ENCODE measurements at places on chromosomes 6 and 20.

DNA sequence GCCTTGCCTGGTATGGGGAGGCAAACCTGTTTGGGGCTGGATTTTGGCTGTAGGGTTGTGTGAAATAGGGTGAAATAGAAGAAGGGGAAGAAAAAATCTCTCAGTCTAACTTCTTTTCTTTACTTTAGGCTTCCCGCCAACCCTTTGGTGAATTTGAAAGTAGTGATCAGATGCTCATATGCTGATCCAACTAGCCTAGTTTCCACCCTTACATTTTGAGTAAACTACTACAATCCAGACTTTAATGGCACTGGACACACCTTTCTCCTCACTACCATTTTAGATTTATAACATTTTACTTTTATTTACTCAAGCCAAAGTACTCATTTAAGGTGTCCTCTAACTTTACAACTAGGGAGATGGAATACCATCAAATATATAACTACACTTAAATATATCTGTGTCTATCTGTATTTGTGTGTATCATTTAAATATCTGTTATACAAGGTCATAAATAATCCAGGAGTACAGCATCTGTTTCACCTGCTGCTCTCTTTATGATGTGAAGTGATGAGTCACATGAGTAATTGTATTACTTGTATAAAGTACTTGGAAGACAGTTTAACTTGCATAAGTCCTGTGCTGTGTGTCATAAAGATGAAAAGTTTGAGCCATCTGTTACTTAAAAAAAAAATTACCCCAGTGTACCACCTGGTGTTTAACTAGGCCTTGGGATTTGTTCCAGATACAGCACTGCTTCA lies 172.1 kb downstream of the CDKAL1 start:
- H3K4me1 ChIP-seq: peaks cover 21% of the 10 kb centered on the region
- no peaks in the 10 kb centered on the region for H3K36me3 ChIP-seq
- DNase-seq: no peak
- no peaks in the 10 kb centered on the region for H3K27me3 ChIP-seq
- H3K4me3 ChIP-seq: no peak overlapping the region
- no peak overlapping the region for H3K27ac ChIP-seq

DNA sequence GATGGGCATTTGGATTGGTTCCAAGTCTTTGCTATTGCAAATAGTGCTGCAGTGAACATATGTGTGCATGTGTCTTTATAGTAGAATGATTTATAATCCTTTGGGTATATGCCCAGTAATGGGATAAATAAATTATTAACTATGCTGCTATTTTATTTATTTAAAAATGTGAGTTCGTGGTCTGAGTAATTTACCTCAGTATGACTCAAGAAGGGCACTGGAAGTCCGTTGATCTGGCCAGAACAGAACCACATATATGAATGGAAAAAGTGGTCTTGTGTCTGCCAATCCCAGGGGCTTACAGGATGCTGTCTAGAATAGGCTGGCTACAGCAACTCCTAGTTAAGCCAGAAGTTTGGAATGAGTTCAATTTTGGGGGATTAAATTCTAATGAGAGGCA lies 27.6 kb upstream of the HLA-C start:
- peaks cover 15% of the 10 kb centered on the region for H3K27me3 ChIP-seq
- H3K4me3 ChIP-seq: no peak overlapping the region

DNA sequence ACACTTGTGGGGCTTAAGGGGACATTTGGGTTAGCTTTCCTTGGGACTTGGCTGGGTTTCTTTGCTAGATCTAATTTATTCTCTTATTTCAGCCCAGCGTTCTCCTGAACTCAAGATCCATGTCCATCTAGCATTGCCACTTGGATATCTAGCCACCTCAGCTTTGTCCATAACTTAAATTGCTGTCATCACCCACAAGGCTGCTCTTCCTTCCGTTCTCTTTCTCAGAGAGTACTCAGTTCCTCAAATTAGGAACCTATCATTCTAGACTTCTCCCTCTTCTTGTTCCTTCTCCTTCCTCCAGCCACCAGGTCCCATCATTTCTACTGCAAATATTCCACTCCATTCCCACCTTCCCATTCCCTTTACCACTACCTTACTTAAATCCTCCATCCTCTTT lies 4.3 kb downstream of the SMIM26 start:
- H3K4me1 ChIP-seq: peaks cover 17% of the 10 kb centered on the region
- peaks cover 15% of the 10 kb centered on the region for H3K36me3 ChIP-seq
- no peak overlapping the region for H3K27ac ChIP-seq
- no peak for DNase-seq
- H3K4me3 ChIP-seq: no peak overlapping the region

- no peaks in the 10 kb centered on the region for H3K4me1 ChIP-seq
- H3K27ac ChIP-seq: no peak overlapping the region
- DNase-seq: no peak
- peaks cover 26% of the 10 kb centered on the region for H3K27me3 ChIP-seq
These were observed 11.6 kb upstream of the SCGN start for GRCh38 chr6:25640446-25640845.

DNA sequence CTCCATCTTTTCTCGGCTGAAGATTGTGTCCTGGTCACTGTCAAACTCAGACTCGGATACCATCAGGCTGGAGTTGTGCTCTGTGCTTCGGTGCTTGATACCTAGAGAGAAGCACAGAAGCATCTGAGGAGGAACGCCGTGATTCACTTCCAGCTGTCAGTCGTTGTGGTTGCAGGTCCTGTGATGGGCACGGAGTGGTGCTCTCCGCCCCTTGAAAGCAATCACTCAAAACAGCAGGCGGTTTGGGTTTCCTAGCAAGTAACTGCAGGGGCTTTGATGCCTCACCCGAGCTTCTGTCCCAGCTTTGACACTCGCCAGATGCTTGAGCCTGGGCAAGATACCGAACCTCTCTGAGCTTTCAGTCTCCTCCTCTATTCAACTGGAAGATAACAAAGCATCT lies 52.5 kb downstream of the ALDH5A1 start:
- no peaks in the 10 kb centered on the region for H3K4me1 ChIP-seq
- no peak overlapping the region for H3K4me3 ChIP-seq
- H3K27me3 ChIP-seq: no peaks in the 10 kb centered on the region
- H3K36me3 ChIP-seq: no peaks in the 10 kb centered on the region

DNA sequence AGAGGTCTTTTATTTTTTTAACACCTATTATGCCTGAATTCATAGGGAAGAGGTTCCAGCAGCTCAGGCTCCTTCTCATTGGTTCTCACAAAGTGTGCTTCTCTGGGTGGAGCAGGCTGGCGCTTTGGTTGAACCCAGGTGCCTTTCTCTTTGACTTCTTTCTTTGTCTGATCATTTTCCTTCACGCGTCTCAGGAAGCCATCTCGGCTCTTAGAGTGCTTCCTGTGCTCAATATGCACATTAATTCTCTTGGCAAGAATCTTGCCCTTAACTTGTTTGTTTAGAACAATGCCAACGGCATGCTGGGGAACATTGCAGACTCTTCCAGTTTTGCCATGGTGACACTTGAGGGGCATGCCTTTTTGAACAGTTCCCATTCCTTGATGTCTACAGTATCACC lies 44.2 kb upstream of the RNF24 start:
- DNase-seq: no peak
- H3K4me1 ChIP-seq: peaks cover 36% of the 10 kb centered on the region
- H3K4me3 ChIP-seq: no peak overlapping the region
- no peaks in the 10 kb centered on the region for H3K36me3 ChIP-seq
- no peaks in the 10 kb centered on the region for H3K27me3 ChIP-seq

GRCh38 chr20:62032609-62033368 lies 32.9 kb downstream of the TAF4 start:
- no peaks in the 10 kb centered on the region for H3K27me3 ChIP-seq
- no peak overlapping the region for H3K27ac ChIP-seq
- DNase-seq: no peak
- H3K4me1 ChIP-seq: peaks cover 20% of the 10 kb centered on the region
- H3K36me3 ChIP-seq: no peaks in the 10 kb centered on the region

- H3K4me3 ChIP-seq: no peak overlapping the region
- no peaks in the 10 kb centered on the region for H3K36me3 ChIP-seq
- H3K27ac ChIP-seq: no peak overlapping the region
- no peak for DNase-seq
- H3K4me1 ChIP-seq: no peaks in the 10 kb centered on the region
These were observed 366.5 kb upstream of the POU3F2 start for GRCh38 chr6:98467902-98468301.

GRCh38 chr20:32621071-32621890 lies 36.1 kb upstream of the NOL4L start:
- no peak for DNase-seq
- peaks cover 26% of the 10 kb centered on the region for H3K27me3 ChIP-seq
- no peak overlapping the region for H3K4me3 ChIP-seq

- no peaks in the 10 kb centered on the region for H3K36me3 ChIP-seq
- peaks cover 57% of the 10 kb centered on the region for H3K27me3 ChIP-seq
These were observed at the start of gene PPP1R16B for GRCh38 chr20:38805502-38805957. Gene PPP1R16B (plus strand): TSS chr20:38805697. CDS start chr20:38835926, 30,229 bp downstream.

DNA sequence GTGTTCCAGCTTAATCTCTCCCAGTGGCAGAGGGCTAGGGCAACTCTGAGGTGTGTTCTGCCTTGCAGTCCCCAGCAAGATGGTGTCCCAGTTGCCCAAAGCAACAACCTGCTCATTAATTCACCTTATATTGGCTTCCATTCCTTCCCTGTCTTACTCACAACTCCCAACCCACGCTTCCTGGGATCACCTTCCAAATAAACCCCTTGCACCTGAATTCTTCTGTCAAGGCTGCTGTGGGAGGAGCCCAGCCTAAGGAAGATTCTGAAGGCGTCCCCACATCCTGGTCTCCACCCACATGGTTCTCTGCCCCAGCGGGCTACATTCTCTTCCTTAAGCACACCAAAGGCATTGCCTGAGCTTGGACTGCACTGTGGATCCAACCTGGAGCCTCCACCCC lies 116.6 kb upstream of the MAFB start:
- DNase-seq: no peak
- H3K4me1 ChIP-seq: no peaks in the 10 kb centered on the region
- peaks cover 34% of the 10 kb centered on the region for H3K27me3 ChIP-seq
- no peak overlapping the region for H3K27ac ChIP-seq
- no peaks in the 10 kb centered on the region for H3K36me3 ChIP-seq

GRCh38 chr20:58911970-58912369 lies 59.5 kb downstream of the GNAS start:
- no peak for DNase-seq
- H3K27me3 ChIP-seq: no peaks in the 10 kb centered on the region
- peaks cover 21% of the 10 kb centered on the region for H3K4me1 ChIP-seq
- H3K27ac ChIP-seq: no peak overlapping the region
- H3K36me3 ChIP-seq: peaks cover 40% of the 10 kb centered on the region

GRCh38 chr6:25913741-25914140 lies 16.8 kb downstream of the SLC17A2 start:
- no peak overlapping the region for H3K27ac ChIP-seq
- H3K27me3 ChIP-seq: no peaks in the 10 kb centered on the region
- no peak for DNase-seq
- H3K36me3 ChIP-seq: no peaks in the 10 kb centered on the region
- no peak overlapping the region for H3K4me3 ChIP-seq

- no peaks in the 10 kb centered on the region for H3K27me3 ChIP-seq
- no peak overlapping the region for H3K4me3 ChIP-seq
- no peaks in the 10 kb centered on the region for H3K4me1 ChIP-seq
- no peak overlapping the region for H3K27ac ChIP-seq
- no peaks in the 10 kb centered on the region for H3K36me3 ChIP-seq
These were observed 563.8 kb downstream of the LMBRD1 start for GRCh38 chr6:69232911-69233448.

- H3K4me3 ChIP-seq: no peak overlapping the region
- H3K27me3 ChIP-seq: no peaks in the 10 kb centered on the region
- no peaks in the 10 kb centered on the region for H3K36me3 ChIP-seq
- H3K27ac ChIP-seq: no peak overlapping the region
These were observed 155.7 kb upstream of the SASH1 start for GRCh38 chr6:148186916-148187315.

- H3K4me1 ChIP-seq: no peaks in the 10 kb centered on the region
- H3K36me3 ChIP-seq: no peaks in the 10 kb centered on the region
- H3K27ac ChIP-seq: no peak overlapping the region
- DNase-seq: no peak
- peaks cover 11% of the 10 kb centered on the region for H3K27me3 ChIP-seq
These were observed 144.2 kb upstream of the FBXL4 start for GRCh38 chr6:99091985-99092384.

DNA sequence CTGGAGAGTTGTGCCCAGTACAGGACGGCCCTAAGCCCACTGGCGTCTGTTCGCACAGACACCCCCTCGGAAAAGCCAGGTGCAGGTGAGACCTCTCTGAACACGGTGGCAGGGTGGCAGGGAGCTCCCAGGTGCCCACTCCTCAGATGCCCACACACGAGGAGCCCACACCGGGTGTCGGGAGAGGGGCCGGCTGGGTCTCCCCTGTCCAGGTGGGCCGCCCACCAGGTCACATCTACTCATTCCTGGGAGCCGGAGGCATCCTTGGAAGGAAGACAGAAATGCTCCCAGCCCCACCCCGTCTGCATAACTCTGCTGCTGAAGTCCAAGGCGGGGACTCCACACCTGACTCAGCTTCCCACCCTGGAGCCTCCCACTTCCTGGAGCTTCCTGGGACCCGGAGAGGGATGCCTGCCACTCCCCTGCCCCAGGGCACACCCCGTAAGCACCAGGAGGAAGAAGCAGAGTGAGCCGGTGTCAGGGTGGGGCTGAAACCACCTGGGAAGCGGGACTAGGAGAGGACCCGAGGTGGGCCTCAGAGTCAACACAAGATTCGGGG lies 2.5 kb downstream of the SRMS start:
- H3K27ac ChIP-seq: no peak overlapping the region
- DNase-seq: no peak
- no peak overlapping the region for H3K4me3 ChIP-seq
- no peaks in the 10 kb centered on the region for H3K36me3 ChIP-seq
- H3K4me1 ChIP-seq: peaks cover 40% of the 10 kb centered on the region
- H3K27me3 ChIP-seq: peaks cover 39% of the 10 kb centered on the region

DNA sequence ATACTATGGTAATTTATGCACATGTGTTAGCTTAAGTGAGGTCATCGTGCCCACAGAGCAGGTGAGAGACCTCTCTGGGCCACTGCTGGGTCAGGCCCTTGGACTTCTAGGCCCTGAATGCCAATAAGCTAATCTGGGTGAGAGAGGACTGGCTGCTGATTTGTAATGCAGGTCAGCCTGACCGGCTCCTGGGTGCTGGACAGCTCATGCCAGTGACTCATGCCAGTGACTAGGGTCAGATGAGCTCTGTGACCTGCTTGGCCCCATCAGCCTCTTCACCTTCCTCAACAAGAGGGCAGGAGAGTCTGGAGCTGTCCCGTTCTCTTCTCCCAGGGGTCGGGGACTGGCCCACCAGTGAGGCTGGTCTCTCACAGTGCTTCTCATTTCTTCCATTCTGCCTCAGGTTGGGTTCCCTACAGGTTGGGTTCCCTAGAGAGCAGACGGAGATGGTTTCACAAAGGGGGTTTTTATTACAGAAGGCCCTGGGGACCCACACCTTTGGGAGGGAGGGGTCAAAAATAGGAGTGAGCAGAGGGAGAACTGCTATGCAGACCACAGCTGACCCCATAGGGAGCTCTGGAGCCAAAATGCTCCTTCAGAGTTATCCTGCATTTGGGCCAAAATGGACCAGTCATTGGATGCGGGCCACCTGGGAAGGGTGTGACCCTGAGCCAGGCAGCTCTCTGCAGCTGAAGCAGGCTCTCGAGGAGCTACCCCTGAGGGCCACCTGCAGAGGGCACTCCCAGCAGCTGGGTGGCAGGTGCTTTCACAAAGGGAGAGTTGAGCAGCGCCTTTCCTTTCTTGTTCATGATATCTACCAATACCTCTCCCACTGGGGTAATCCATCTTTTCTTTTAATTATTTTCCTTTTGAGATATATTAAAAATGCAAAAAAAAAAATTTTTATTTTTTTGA lies 2.2 kb upstream of the OXT start:
- H3K4me3 ChIP-seq: no peak overlapping the region
- H3K36me3 ChIP-seq: no peaks in the 10 kb centered on the region
- peaks cover 19% of the 10 kb centered on the region for H3K27me3 ChIP-seq
- H3K27ac ChIP-seq: no peak overlapping the region
- DNase-seq: no peak
- H3K4me1 ChIP-seq: peaks cover 28% of the 10 kb centered on the region
